Naive thymus-derived CD4-positive, alpha-beta T cell (primary cell): ENCODE measurements at places on chromosomes 2 and 18. TPM values are rescaled to one million over a fixed set of nuclear protein-coding genes. Genes with fewer than 3 reads are reported as not detected.

- DNase-seq = peak; percentile 61
- H3K4me3 ChIP-seq = peak within 1 kb of the TSS; percentile 69
- no peaks in the 10 kb centered on the region for H3K27me3 ChIP-seq
- H3K36me3 ChIP-seq = no peaks in the 10 kb centered on the region
- H3K4me1 ChIP-seq = peaks cover 14% of the 10 kb centered on the region
These were observed at the start of gene FBXO41 for GRCh38 chr2:73284296-73285158. Gene FBXO41, minus strand, starts transcription at chr2:73284478. Its CDS starts 14,848 bp downstream, at chr2:73269630.

- H3K27ac ChIP-seq = no peak overlapping the region
- no peak for DNase-seq
- H3K36me3 ChIP-seq = no peaks in the 10 kb centered on the region
- H3K4me1 ChIP-seq = no peaks in the 10 kb centered on the region
These were observed 251.3 kb downstream of the EIPR1 start for GRCh38 chr2:3126171-3126910.

DNA sequence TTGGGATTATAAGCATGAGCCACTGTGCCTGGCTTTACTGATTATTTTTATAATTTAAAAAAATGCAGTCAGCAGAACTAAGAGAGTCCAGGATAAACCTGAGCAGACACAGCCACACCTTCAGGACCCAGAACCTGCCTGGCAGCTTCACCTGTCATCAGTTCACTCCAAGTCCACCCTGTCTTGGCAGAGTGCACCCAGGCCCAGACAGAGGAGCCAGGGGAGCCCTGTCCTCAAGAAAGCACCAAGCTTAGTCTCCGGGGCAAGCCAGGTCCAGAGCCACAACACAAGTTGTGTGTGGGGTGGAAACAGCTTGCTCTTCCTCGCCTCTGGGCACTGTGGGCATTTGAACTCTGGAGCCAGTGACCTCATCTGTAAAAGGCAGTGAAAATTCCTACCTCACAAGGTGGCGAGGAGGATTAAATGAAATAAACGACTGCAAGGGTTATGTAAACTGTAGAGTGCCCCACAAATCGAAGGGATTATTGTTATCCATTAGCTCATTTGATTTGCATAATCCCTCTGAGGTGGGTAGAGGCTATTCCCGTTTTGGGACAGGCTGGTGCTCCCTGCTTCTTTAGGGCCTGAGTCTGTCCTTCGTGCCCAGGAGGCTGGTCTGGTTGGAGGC lies 24.7 kb downstream of the MYCN start:
- no peak for DNase-seq
- H3K27ac ChIP-seq = peak overlapping the region; percentile 45
- no peaks in the 10 kb centered on the region for H3K36me3 ChIP-seq
- no peaks in the 10 kb centered on the region for H3K27me3 ChIP-seq
- H3K4me3 ChIP-seq = no peak overlapping the region
- peaks cover 10% of the 10 kb centered on the region for H3K4me1 ChIP-seq

DNA sequence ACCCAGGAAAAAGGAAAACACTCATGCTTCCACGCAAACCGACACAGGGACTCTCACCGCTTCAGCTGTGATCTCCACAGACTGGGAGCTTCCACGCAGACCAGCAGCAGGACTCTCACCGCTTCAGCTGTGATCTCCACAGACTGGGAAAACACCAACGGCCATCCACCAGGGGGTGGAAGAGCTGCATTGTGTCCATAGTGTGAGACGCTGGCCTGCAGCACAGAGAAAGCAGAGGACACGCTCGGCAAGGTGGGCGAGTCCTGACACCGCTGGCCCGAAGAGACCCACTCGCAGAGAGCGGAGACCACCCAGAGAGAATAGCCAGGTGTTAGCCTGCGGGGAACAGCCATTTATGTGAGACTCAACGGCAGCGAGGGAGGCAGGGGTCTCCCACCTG lies 42.5 kb upstream of the NFATC1 start:
- no peaks in the 10 kb centered on the region for H3K4me1 ChIP-seq
- no peak overlapping the region for H3K4me3 ChIP-seq
- no peaks in the 10 kb centered on the region for H3K36me3 ChIP-seq
- DNase-seq = no peak

GRCh38 chr2:75320898-75321598 lies 121.7 kb upstream of the TACR1 start:
- no peaks in the 10 kb centered on the region for H3K27me3 ChIP-seq
- no peak for DNase-seq
- no peak overlapping the region for H3K27ac ChIP-seq
- H3K4me3 ChIP-seq = no peak overlapping the region
- H3K36me3 ChIP-seq = no peaks in the 10 kb centered on the region

- no peaks in the 10 kb centered on the region for H3K4me1 ChIP-seq
- no peaks in the 10 kb centered on the region for H3K36me3 ChIP-seq
- H3K27ac ChIP-seq = no peak overlapping the region
- no peaks in the 10 kb centered on the region for H3K27me3 ChIP-seq
These were observed 206.9 kb downstream of the ICOS start for GRCh38 chr2:204143216-204144014.

DNA sequence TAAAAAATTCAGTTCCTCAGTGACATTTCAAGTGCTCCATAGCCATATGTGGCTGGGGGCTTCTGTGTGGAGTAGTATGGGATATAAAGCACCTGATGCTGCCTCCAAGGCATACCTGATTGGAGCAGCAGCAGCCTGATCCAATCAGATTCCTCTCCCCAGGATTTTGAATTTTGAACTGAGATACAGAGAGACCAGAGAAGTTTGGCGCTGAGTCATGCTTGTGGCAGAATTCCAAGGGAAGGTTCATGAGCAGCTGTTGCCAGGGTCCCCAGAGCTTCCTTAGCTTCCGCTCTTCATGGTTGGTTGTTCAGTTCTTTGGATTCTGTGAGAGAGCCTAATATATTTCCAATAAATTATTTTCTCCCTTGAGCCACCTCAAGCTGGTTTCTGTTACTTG lies 29.0 kb upstream of the CFAP36 start:
- no peak overlapping the region for H3K4me3 ChIP-seq
- no peak overlapping the region for H3K27ac ChIP-seq
- no peak for DNase-seq
- no peaks in the 10 kb centered on the region for H3K27me3 ChIP-seq
- H3K4me1 ChIP-seq = no peaks in the 10 kb centered on the region

CD8B2 gene
- 0.64 TPM for total RNA-seq

EXOC6B gene
- 21.9 TPM for total RNA-seq

- no peak overlapping the region for H3K27ac ChIP-seq
- no peaks in the 10 kb centered on the region for H3K4me1 ChIP-seq
- no peaks in the 10 kb centered on the region for H3K27me3 ChIP-seq
- no peaks in the 10 kb centered on the region for H3K36me3 ChIP-seq
- no peak overlapping the region for H3K4me3 ChIP-seq
- no peak for DNase-seq
These were observed 76.6 kb downstream of the RDH14 start for GRCh38 chr2:18483896-18484295.

CXCR1 gene
- total RNA-seq = 1.0 TPM

GTF2A1L gene
- not detected for total RNA-seq

FLACC1 gene
- total RNA-seq = 9.5 TPM

DNA sequence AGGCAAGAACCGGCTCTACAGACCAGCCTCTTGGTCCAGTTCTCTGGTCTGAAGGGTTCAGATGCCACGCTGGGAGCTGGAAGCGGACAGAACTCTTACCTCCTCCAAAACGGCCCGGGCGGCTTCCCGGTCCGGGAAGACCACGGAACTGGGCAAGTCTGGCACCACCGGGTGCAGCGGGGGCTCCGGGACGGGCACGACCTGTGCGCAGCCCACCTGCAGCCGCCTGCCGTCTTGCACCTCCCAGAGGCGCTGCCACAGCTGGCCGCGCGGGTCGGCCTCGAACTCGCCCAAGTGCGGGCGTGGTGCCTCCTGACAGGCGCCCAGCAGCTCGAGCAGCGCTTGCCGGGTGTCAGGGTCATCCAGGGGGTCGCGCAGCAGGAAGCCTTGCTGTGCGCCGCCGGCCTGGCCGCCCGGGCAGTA lies 773 bp downstream of the CMPK2 start:
- peak overlapping the region; percentile 68 for H3K27ac ChIP-seq
- no peak for DNase-seq
- H3K27me3 ChIP-seq = no peaks in the 10 kb centered on the region
- H3K36me3 ChIP-seq = no peaks in the 10 kb centered on the region
- H3K4me3 ChIP-seq = peak overlapping the region; percentile 69

DNA sequence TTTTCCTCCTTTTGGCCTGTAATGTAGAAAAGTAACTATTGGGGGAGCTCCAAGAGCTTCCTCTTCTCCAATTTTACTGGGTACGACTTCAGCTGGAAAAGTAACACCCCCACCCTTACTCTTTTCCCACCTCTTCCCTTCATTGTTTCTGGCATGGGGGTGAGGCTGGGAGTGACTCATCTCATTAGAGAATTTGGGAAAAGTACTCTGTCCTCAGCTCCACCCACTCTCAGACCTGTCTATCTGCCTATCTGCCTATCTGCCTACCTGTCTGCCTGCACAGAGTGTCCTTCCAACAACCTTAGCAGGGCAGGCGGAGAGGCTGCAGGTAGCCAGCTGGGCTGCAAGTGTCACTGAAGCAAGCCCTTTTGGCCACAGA lies 93.6 kb downstream of the EPHA4 start:
- no peak overlapping the region for H3K4me3 ChIP-seq
- H3K27me3 ChIP-seq = no peaks in the 10 kb centered on the region
- no peaks in the 10 kb centered on the region for H3K4me1 ChIP-seq
- no peak for DNase-seq
- no peak overlapping the region for H3K27ac ChIP-seq
- no peaks in the 10 kb centered on the region for H3K36me3 ChIP-seq

SCYGR4 gene
- total RNA-seq = not detected

DNA sequence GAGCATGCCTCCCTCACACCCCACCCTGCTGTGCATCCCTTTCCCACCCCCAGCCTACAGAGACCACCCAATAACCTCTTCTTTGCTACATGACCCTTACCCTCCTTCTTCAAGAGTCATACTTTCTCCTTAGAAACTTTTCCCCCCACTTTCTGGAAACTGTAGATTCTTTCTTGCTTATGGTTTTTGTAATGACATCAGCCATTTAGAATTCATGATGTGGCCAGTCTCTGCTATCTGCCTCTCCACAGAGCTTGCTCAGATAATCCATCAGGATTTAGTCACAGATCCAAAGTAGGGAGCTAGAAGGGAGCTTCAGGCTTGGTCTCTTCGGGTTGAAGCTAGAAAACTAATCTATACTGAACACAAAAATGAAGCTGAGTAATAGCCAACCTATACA lies 36.5 kb downstream of the GALM start:
- H3K4me1 ChIP-seq = peaks cover 47% of the 10 kb centered on the region
- no peaks in the 10 kb centered on the region for H3K27me3 ChIP-seq
- H3K36me3 ChIP-seq = no peaks in the 10 kb centered on the region
- no peak overlapping the region for H3K4me3 ChIP-seq
- no peak for DNase-seq

PRKAG3 gene
- not detected for total RNA-seq

C2orf92 gene
- total RNA-seq = 10.7 TPM

DNA sequence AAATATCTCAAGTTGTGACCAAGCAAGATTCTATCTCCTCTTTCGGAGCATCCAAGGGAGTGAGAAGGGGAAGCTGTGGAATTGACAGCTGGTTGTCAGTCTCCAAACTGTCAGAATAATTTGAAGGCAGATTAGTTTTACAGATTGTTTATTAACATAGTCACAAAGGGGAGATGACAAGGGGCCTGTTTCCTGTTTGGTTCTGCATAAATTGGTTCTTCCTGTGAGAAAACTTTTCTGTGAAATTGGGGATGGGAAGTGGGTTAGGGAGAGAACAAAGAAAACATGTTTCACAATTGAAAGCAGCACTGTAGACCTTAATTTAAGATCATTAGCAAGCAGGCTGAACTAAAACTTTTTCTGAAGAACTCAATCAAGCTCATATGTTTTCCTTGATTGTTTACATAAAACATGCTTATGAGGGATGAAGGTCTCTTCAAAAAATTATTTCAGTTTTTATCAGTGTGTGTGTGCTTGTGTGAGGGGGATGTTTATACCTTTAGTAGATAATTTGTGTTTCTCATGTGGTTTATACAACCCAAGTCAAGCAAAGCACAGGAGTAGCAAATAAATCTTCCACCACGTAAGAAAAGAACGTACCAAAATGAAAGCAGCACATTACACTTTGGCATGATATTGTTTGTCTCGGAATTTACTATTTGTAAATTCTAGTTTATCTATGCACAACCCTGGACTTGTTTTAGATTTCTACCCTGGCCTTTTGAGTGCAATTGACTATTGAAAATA lies 604.9 kb upstream of the CDH2 start:
- no peak overlapping the region for H3K27ac ChIP-seq
- no peak for DNase-seq
- H3K4me3 ChIP-seq = no peak overlapping the region
- no peaks in the 10 kb centered on the region for H3K4me1 ChIP-seq
- no peaks in the 10 kb centered on the region for H3K27me3 ChIP-seq
- no peaks in the 10 kb centered on the region for H3K36me3 ChIP-seq

GRCh38 chr2:158154596-158154995 lies 52.9 kb downstream of the UPP2 start:
- no peaks in the 10 kb centered on the region for H3K27me3 ChIP-seq
- DNase-seq = no peak
- H3K27ac ChIP-seq = no peak overlapping the region
- no peaks in the 10 kb centered on the region for H3K36me3 ChIP-seq
- H3K4me3 ChIP-seq = no peak overlapping the region

DNA sequence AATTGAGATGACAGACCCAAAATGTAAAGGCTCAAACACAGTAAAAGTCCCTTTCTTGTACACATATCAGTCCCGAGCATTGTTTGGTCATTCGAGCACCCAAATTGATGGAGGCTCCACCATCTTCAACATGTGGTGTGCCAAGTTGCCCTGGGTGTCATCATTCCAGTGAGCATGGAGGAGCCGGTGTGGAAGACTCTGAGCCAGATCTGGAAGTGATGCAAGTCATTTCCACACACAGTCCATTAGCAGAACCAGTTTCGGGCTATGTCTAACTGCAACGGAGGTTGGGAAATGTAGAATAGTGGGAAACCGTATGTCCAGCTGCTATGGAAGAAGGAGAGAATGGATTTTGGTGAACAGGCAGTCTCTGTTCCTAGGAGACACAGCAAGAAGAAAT lies 40.9 kb upstream of the BZW1 start:
- H3K27ac ChIP-seq = no peak overlapping the region
- DNase-seq = no peak
- H3K4me1 ChIP-seq = no peaks in the 10 kb centered on the region
- H3K4me3 ChIP-seq = no peak overlapping the region
- no peaks in the 10 kb centered on the region for H3K27me3 ChIP-seq

GRCh38 chr2:20649976-20650375 lies 922 bp downstream of the HS1BP3 start:
- peaks cover 20% of the 10 kb centered on the region for H3K4me1 ChIP-seq
- H3K27me3 ChIP-seq = no peaks in the 10 kb centered on the region
- H3K4me3 ChIP-seq = peak overlapping the region; percentile 80
- H3K27ac ChIP-seq = peak overlapping the region; percentile 86
- no peak for DNase-seq
- H3K36me3 ChIP-seq = no peaks in the 10 kb centered on the region

- H3K27ac ChIP-seq = no peak overlapping the region
- no peak for DNase-seq
- H3K36me3 ChIP-seq = no peaks in the 10 kb centered on the region
- no peaks in the 10 kb centered on the region for H3K4me1 ChIP-seq
- no peaks in the 10 kb centered on the region for H3K27me3 ChIP-seq
These were observed 10.3 kb downstream of the DIPK1C start for GRCh38 chr18:74446631-74447403.

GRCh38 chr18:2515908-2516625 lies 55.2 kb downstream of the METTL4 start:
- no peak overlapping the region for H3K4me3 ChIP-seq
- H3K27me3 ChIP-seq = no peaks in the 10 kb centered on the region
- H3K4me1 ChIP-seq = peaks cover 18% of the 10 kb centered on the region
- no peak overlapping the region for H3K27ac ChIP-seq
- H3K36me3 ChIP-seq = no peaks in the 10 kb centered on the region
- DNase-seq = peak; percentile 27

- DNase-seq = no peak
- H3K27ac ChIP-seq = no peak overlapping the region
- no peaks in the 10 kb centered on the region for H3K36me3 ChIP-seq
- H3K27me3 ChIP-seq = no peaks in the 10 kb centered on the region
- no peaks in the 10 kb centered on the region for H3K4me1 ChIP-seq
These were observed 111.1 kb downstream of the CYP26B1 start for GRCh38 chr2:72036595-72036994.
